ENCODE measurements at places on chromosomes 6 and 20.

DNA sequence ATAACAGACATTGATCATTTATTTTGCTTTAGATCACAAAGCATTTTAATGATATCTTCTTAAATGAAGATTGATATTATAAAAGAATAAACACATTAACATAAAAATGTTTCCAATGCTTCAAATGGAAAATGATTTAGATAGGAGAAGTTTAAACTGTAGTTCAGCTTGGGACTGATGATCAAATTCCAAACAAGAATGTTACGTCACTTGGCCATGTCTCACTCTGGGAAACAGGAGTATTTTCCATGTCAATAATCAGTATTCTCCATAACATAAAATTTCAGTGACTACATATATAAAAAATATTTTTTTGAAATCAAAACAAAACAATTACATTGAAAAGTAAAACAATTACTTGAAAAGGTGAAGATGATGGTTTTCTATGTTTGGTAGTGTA is 52.9 kb upstream of the SIM1 start:
- no peak for DNase-seq

DNA sequence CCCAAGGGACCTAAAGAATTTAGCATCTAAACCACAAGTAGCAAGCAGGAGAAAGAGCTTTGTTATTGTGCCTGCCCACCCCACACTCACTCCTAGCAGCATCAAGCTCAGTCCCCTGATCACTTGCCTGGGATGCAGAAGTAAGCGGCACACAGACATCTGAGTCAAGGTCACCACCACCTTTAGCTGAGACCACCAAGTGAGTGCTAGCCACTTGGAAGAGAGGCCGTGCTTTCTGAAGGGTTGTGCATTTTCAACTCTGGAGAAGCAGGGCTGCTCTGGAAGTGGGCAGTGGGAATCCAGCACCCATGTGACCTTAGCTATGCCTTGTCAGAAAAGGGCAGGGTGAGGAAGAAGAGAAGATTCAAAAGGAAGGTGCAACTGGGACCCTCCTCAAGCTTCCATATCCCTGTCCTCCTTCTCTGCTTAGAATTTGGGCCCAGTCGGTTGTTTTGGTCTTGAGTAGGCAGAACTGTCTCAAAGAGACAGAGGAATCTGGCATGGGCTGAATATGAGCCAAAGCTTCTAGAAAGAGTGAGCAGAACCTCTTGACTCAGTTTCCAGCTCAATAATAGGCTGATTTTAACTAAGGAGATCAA is 6.2 kb downstream of the NR2E1 start:
- DNase-seq = no peak

GRCh38 chr20:11792568-11792953 is 125.1 kb upstream of the BTBD3 start:
- DNase-seq = no peak

GRCh38 chr20:46388201-46388836 is 18.1 kb downstream of the ELMO2 start:
- no peak for DNase-seq

GRCh38 chr6:76510489-76510888 is 438.0 kb upstream of the IMPG1 start:
- DNase-seq = no peak

DNA sequence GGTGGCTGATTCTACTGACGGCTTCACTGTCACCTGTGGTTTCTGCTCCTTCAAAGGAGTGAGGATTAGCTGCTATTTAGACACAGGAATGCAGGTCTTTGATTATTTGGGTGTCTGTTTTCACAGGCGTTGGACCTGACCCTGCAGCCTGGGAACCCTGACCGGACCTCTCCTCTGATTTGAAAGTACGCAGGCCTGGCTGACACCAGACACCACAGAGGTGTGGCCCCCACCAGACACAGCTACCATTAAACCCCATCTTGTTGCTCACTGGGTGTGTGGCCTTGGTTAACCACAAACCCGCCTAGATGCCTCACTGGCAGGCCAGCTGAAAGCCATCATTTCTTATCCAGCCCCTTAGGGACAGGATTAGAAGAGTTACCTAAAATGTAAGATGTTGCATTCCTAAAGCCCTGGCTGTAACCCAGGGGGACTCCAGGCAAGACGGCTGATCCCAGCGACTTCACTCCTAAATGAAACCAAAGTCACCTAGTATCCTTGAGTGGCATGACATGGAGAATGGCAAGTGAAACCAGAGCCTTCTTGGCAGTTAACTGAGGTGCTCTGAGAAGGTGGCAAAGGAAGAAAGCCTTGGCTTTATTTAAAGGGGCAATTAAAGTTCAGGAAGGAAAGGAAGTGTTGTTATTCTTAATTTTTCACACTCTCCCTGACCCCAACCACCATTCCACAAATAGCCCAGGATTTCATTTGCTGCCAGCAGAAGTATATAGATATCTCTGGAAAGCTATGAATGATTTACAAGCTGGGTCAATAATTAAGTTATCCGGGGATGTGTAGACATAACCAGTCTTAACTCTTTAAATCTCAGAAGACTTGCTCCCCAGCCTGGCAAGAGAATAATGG is 169.9 kb downstream of the QRSL1 start:
- no peak for DNase-seq

DNA sequence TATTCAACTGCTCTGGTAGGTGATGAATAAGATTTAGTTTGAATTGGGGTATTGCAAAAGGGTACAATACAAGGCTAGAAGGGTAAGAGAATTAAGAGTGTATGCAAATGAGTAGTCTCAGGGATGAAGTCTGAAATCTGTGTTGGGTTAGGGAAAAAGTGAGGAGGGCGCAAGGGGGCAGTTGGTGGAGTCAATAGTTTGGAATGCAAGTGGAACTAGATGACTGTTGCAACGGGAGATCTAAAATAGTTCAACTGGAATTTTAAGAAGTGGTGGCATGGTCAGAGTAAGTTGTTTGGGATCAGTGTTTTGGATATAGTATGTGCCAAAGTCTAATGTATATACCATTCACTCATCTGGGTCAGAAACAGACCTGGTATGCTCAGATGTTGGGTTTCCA is 329.6 kb downstream of the GJA1 start:
- DNase-seq = no peak

- no peak for DNase-seq
Observed at GRCh38 chr20:43831481-43832065, 83.1 kb upstream of the TOX2 start.

GRCh38 chr20:37347891-37348791 is 2.2 kb downstream of the SRC start:
- no peak for DNase-seq

- no peak for DNase-seq
Observed at GRCh38 chr6:113052506-113052905, 705.4 kb downstream of the RFPL4B start.

DNA sequence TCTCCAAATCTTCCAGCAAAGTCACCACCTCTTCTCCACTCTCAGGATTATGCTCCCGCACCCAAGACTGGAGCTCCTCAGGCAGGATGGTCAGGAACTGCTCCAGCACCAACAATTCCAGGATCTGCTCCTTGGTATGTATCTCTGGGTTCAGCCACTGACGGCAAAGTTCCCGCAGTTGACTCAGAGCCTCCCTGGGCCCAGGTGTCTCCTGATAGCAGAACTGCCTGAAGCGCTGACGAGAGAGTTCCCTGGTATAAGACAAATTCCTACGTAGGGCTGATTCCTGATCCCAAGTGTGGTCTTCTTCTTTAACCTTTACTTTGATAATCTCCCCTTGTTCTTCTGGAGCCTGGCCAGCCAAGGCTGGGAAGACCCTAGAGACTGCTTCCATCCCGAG is 60.6 kb downstream of the GPX5 start:
- no peak for DNase-seq

- no peak for DNase-seq
Observed at GRCh38 chr20:37911261-37911660, 8.3 kb downstream of the VSTM2L start.

GRCh38 chr20:13296070-13296469 is 75.0 kb downstream of the ISM1 start:
- DNase-seq = no peak

GRCh38 chr20:57714409-57715267 is 4.8 kb upstream of the PMEPA1 start:
- no peak for DNase-seq

GRCh38 chr20:46559001-46559400 is 8.5 kb upstream of the OCSTAMP start:
- DNase-seq = no peak

- no peak for DNase-seq
Observed at GRCh38 chr6:151452750-151453427, 963 bp upstream of the RMND1 start.

DNA sequence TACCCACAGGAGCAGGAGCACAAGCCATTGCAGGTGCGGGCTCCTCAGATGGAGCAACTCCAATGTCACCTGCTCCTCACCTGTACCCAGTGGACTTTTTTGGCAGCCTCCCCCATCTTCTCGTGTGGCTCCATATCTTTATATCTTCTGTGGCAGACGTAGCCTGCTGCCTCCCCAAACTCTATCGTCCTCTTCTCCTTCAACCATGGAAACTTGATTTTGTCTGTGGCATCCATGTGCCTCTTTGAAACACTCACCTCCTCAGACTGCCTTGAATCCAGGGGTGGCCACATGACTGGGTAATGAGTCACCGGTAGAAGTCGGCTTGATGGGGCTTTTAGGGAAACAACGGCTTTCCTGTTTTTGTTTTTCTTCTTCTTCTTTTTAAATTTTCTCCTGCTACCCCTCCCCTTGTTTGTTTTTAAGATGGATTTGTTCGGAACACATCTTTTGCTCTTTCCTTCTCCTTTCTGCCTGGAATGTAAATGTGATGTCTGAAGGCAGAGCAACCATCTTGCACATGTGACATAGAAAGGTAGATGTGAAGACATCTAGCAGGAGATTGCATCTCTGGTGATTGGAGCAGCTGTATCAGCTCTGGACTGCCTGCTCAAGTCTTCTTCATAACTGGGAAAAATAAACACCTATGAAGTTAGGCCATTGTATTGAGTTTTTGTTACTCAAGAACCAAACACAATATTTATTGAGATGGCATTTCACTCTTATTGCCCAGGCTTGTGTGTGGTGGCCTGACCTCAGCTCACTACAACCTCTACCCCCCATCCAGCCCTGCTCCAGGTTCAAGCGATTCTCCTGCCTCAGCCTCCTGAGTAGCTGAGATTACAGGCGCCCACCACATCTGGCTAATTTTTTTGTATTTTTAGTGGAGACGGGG is 69.9 kb upstream of the DDR1 start:
- no peak for DNase-seq

GRCh38 chr6:138337076-138337475 is 40.6 kb upstream of the SMIM28 start:
- no peak for DNase-seq

DNA sequence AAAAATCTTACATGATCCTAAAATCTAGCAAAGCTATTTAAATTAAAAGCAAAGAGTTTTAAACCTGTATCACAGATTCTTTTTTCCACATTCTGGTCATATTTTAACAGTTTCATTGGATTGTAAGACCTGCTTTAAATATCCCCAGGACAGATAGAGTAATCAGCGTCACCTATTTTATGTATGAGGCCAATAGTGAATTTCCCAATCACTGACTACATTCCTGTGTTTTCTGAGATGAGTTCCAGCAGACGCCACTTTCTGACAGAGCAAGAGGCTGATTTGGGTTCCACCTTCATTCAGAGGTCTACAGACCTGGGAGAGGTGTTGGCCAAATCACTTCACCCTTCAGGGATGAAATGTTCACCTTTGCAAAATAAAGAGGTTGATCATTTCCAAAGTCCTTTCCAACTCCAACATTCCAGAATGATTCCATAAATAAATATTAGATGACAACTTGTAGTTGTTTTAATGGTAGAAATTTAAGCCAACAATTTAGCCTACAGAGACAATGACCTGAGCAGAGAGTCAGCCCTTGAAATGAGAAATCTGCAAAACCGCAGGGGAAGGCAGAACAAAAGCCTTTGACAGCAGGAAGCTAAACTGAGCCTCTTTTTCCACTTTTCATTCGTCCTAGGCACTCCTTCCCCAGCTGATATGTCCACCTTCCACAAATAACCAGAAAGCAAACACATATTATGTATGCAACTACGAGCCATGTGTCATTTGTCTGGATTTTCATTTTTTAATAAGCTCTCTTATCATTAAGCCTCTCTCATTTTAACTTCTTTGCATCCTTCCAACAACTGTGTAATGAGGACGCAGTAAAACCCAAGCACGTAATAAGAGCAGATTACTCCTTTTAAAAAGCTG is 105.2 kb downstream of the TFAP2A start:
- no peak for DNase-seq

DNA sequence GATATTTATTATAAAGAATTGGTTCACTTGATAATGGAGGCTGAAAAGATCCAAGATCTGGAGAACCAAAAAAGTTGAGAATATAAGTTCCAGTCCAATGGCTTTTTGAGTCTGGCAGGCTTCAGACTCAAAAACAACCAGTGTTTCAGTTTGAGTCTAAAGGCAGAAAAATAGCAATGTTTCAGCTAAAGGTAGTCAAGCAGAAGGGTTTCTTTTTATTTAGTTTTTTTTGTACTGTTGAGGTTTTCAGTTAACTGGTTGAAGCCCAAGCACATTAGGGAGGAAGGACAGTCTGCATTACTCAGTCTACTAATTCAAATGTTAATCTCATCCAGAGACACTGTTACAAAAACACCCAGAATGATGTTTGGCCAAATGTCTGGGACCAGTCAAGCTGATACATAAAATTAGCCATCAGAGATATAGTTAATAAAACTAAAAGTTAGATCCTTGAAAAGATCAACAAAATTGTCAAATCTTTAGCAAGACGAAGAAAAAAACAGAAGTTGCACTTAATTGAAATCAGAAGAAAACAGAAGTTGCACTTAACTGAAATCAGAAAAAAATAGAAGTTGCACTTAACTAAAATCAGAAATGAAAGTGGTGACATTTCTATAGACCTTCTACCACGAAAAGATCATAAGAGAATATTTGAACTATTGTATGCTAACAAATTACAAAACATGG is 980.3 kb upstream of the FLRT3 start:
- DNase-seq = no peak

DNA sequence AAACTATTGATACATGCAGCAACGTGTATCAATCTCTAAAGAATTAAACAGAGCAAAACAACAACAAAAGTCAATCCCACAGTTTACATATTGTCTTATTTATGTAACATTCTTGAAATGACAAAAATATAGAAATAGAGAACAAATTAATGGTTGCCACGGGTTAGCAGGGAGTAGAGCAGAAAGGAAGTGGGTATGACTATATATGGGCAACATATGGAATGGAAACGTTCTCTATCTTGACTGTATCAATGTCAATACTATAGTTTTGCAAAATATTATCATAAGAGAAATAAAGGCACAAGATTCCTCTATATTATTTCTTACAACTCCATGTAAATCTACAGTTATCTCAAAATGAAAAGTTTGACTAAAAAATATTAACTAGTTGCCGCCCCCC is 12.8 kb downstream of the AK9 start:
- DNase-seq = no peak

- DNase-seq = no peak
Observed at GRCh38 chr6:14337152-14337551, 219.6 kb downstream of the CD83 start.

- DNase-seq = no peak
Observed at GRCh38 chr6:138205437-138206094, 12.7 kb downstream of the PBOV1 start.

GRCh38 chr20:652615-653109 is 338 bp downstream of the SRXN1 start:
- DNase-seq = no peak
